NCI-H1105 treated with DMSO at 0.1 percent for 48 hours (cell line): ENCODE measurements at places on chromosomes 13 and 19.

- DNase-seq: no peak
Observed at GRCh38 chr19:41886761-41887710, 4.1 kb downstream of the ARHGEF1 start.

DNA sequence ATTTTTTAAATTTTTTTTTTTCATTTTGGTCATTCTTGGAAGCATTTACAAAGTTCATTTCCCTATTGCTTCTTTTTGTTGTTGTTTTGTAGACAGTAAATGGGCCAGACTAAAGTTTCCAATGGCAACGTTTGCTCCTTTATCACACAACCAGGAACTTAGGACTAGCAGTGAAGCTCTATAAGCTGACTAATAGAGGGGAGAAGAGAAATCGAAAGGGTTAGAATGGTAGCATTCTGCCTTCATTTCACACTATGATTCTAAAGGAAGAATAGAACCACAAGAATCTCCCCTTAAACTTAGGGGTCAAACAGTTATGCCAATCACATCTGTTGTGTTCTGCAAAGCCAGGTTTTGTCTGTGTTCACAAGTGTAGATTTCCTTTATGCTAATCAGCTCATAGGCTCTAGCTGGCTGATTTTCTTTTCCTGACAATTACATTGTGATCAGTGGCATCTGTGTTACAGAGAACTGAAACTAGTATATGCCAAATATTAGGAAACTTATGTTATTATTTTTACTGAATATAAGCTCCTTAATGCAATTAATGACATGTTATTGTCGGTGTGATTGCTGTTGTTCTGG lies 467.3 kb downstream of the DACH1 start:
- DNase-seq: no peak

GRCh38 chr13:97257800-97258799 lies 36.0 kb downstream of the MBNL2 start:
- no peak for DNase-seq

GRCh38 chr13:57527114-57527735 lies 104.3 kb upstream of the PCDH17 start:
- no peak for DNase-seq

- DNase-seq: no peak
Observed at GRCh38 chr13:98912846-98913245, 65.0 kb downstream of the DOCK9 start.

DNA sequence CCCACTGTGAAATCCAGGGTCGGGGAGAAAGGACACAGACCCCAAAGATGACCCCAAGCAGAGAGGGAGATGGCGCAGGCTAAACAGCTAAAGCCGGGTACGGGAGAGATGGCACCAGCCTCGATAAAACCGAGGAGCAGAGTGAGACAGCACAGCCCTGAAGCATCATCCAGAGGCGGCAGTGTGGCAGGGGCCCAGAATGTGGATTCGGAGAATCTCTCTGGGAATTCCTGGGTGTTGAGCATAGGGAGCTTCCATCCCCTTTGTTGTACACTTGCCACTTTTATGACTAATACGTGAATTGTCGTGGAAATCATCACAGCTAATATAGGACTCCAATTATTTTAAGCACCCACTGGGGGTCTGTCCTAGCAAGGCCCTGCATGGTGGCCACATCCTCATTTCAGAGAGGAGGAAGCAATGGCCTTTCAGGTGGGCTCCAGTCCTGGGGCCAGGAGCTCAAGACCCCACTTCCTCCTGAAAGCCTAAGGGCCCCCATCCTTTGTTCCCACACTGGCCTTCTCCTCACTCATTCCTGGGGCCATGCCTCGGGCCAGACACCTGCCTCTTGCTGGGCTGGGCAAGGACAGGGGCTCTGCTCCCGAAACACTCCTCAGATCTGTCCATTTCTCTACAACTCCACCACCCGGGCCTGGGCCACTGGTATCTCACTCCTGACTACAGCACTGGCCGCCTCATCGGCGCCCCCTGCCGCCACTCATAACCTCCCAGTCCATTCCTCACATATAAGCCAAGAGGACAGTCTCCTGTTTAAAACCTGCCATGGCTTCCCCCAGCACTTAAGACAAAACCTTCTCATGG lies 29.3 kb upstream of the ATP1A3 start:
- DNase-seq: no peak

GRCh38 chr19:13764101-13764807 lies at the start of gene MRI1:
Gene MRI1 (plus strand): TSS chr19:13764522. CDS start chr19:13764589, 67 bp downstream.
- peak; percentile 61 for DNase-seq
